ENCODE measurements at places on chromosomes 12 and 14. TPM values are rescaled to one million over a fixed set of nuclear protein-coding genes. Genes with fewer than 3 reads are reported as not detected.

The LRRIQ1 gene
- 2.1 TPM for total RNA-seq

The LRRC10 gene
- not detected for total RNA-seq

The LRR1 gene
- 28.8 TPM for total RNA-seq

The KCNA1 gene
- total RNA-seq = not detected

The DENND5B gene
- 5.6 TPM for total RNA-seq

The RPL10L gene
- total RNA-seq = not detected

The ZDHHC22 gene
- total RNA-seq = not detected

The BCL2L2 gene
- total RNA-seq = 13.4 TPM

The KRT81 gene
- total RNA-seq = not detected

The HCAR1 gene
- 0.34 TPM for total RNA-seq

The B4GALNT3 gene
- total RNA-seq = under 0.01 TPM

The RTL1 gene
- not detected for total RNA-seq

The ENDOU gene
- total RNA-seq = not detected

The LGR5 gene
- total RNA-seq = under 0.01 TPM

The SOAT2 gene
- total RNA-seq = under 0.01 TPM

The SLC17A8 gene
- total RNA-seq = not detected

The L2HGDH gene
- total RNA-seq = 3.4 TPM

The AICDA gene
- not detected for total RNA-seq

The ZC2HC1C gene
- 1.3 TPM for total RNA-seq

The POMT2 gene
- 13.1 TPM for total RNA-seq

The NFYB gene
- 15.5 TPM for total RNA-seq

The PAPLN gene
- total RNA-seq = 6.5 TPM

The MYH7 gene
- total RNA-seq = not detected

The ZBTB39 gene
- 3.4 TPM for total RNA-seq

The GPD1 gene
- under 0.01 TPM for total RNA-seq

The LTBR gene
- total RNA-seq = 153 TPM

The ACOT6 gene
- total RNA-seq = not detected

The CDCA3 gene
- total RNA-seq = 118 TPM

The SMCO2 gene
- total RNA-seq = not detected

The C12orf54 gene
- not detected for total RNA-seq

The ZNF385A gene
- 2.5 TPM for total RNA-seq

The RAB3IP gene
- total RNA-seq = 4.4 TPM

The RAD51AP1 gene
- 21.9 TPM for total RNA-seq

The AHNAK2 gene
- 10.9 TPM for total RNA-seq

The IL22 gene
- not detected for total RNA-seq

The RDH16 gene
- total RNA-seq = not detected

The CLEC1A gene
- not detected for total RNA-seq

Data from bronchus fibroblast of lung (primary cell).